ENCODE measurements at places on chromosomes 3 and 15. TPM values are rescaled to one million over a fixed set of nuclear protein-coding genes. Genes with fewer than 3 reads are reported as not detected.

GRCh38 chr3:6099458-6100075 lies 761.3 kb upstream of the GRM7 start:
- no peak for DNase-seq

DNA sequence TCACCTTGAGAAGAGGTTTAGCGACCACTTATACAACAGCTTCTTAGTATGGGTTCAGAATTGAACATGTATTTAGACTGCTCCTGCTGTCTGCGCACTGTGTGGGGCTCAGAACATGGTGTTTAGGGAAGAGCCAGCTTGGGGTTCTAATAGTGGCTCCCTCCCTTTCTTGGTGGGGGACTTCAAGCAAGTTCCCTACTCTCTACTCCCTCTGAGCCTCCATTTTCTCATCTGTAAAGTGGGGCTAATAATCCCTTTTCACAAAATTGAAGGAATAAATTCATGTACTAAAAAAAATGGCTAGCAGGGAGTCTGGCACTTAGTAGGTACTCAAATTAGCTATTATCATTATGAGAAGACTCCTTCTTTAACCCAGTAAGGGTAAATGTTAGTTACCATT lies 97.5 kb upstream of the SPATA12 start:
- DNase-seq, result no peak

DNA sequence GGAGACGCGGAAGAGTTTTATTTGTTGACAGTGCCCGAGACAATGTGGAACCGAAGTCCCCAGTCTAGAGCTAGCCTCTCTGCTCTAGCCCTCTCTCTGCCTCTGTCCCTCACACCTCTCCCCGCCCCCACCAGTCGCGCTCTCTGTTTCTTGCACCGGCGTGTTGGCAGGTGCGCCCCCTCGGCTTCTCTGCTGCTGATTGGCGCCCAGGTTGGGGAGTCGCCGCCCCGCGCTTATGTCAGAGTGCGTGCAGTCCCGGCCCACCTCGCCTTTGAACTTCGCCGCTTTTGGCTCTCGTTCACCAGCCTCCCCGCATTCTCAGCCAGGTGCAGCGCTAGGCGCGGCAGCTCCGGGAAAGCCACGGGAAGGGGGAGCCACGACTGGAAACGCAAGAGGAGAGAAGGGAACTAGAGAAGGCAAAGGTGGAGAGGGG lies at the start of gene SOX14:
Gene SOX14 (plus strand): TSS at position 315 of the 433 bp plus-strand sequence. CDS start 470 bp downstream, outside the sequence.
- peak; percentile 16 for DNase-seq

DNA sequence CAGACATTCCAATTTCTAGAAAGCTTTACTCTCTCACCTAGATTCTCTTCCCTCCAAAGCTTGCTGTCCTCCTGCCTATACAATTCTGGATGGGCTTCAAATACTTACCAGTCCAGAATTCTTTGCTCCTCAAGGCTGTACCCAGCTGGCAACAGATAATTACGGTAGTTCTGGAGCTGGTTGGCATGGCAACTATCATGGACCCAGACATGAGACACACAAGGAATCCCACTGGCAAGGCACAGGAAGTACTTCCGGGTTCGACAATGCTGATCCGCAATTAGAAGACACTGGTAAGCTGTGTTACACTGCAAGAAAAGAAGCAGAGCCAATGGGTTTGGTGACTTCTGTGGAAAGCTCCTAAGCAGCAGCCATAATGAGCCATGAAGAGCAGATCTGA lies 37.9 kb downstream of the TUBGCP4 start:
- DNase-seq, result no peak

DNA sequence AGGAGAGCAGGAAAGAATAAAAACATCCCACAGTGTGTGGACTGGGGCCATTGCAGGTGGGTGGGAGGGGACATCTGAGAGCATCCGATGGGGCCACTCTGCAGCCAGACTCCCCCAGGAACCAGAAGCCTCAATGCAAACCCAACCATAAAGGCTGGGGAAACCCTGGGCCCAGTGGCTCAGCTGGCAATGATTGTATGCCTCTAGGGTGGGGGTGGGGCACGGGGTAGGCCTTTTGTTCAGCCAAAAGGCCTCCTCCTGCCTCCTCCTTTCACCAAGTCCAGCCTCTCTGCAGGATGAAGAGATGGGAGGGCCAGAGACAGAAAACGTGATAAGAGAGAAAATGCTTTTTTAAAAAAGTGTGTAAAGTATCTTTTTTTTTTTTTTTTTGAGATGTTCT lies 45.5 kb upstream of the HERC1 start:
- DNase-seq, result no peak

DNA sequence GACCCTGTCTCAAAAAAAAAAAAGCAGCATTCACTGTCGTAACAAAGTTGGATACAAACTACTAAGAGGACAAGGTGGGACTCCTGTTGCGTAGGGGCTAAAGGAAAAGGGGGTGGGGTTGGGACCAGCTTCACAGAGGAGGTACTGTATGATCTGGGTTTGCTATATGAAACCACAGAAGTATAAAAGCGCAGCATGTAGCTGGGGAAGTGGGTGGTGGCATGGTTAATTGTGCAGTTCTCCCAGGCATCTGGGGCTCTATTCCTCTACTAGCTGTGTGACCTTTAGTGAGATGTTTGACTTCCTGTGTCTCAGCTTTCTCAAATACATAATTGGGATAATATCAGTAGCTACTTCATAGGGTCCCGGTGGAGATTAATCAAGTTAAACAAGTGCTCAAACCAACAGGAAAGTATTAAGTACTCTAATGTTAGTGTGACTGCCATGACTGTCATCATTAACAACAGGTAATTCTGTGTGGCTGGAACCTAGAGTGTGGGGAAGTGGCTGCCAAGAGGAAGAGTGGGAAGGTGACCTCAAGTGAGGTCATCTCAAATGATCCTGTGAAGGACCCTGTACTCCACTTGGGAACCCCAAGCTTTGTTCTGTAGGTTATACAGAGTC lies 11.5 kb downstream of the PARP16 start:
- no peak for DNase-seq

- DNase-seq, result no peak
Measured at GRCh38 chr3:64240396-64240795, 15.1 kb upstream of the PRICKLE2 start.

SEMA7A gene
- total RNA-seq, result 68.4 TPM

FBXL22 gene
- total RNA-seq, result 0.74 TPM
